ENCODE measurements at places on chromosomes 1 and 21. TPM values are rescaled to one million over a fixed set of nuclear protein-coding genes. Genes with fewer than 3 reads are reported as not detected.

- no peak for DNase-seq
Measured at GRCh38 chr1:3312898-3313575, 141.4 kb upstream of the ARHGEF16 start.

GRCh38 chr1:214377485-214377884 lies 96.5 kb downstream of the SMYD2 start:
- DNase-seq = no peak

GRCh38 chr1:47181095-47181954 lies 8.5 kb downstream of the PDZK1IP1 start:
- DNase-seq = peak; percentile 5

GRCh38 chr1:208202333-208202995 lies 41.7 kb downstream of the PLXNA2 start:
- DNase-seq = no peak

DNA sequence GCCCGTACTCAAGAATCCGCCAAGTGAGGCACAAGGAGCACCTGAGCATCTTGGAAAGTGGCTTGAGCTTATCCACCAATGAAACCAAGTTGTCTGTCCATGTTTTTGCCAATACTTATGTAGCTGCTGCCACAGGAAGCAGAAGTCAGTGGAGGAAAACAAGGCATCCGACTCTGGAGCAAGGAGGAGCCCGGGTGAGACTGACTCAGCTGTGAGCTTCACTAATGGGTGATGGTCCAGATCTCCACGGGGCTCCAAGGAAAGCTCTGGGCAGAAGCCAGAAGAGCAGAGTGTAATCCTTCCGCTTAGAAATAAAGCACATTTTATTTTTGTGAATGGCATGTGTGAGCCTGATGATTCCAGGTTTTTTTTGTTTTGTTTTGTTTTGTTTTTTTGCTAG lies 12.3 kb upstream of the SSR2 start:
- DNase-seq = no peak

DNA sequence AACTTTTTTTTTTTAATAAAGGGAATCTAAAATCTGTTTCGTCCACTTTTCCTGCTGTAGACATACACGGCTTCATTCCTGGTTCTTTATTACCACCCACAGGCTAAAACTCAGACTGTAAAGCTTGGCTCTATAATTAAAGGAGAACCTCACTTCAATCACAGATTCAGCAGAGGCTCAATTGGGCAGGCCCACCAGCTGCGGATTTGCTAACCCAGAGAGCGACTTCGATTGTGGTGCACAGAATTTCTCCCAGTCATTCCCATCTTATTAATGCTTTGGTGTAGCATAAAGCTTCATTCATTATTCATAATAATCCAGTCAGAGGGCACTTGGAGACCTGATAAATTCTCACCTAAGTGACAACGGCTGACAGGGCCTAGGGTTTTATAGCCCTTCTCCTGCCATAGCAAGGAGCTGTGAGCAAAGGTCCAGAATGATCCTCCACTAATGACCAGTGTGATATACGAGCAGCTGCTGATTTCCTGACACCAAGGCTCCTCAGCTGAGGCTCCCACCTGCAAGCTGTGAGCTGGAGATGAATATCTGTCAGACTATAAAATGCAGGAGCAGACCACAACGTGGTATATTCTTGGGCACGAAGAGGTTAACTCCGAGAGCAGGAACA lies 149.0 kb downstream of the ATP6V1G3 start:
- no peak for DNase-seq

DNA sequence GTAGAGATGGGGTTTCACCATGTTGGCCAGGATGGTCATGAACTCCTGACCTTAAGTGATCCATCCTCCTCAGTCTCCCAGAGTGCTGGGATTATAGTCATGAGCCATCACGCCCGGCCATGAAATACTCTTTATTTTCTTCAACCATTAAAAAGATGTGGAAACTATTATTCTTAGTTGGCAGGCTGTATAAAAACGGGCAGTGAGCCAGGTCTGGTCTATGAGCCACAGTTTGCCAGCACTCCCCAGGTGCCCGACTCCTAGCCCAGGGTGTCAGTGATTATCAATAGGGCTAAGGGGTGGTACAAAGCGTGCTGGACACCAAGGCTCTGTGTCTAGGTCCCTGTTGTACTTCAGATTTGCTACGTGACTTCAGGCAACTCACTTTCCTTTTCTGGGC lies 3.7 kb upstream of the TMEM61 start:
- no peak for DNase-seq

DNA sequence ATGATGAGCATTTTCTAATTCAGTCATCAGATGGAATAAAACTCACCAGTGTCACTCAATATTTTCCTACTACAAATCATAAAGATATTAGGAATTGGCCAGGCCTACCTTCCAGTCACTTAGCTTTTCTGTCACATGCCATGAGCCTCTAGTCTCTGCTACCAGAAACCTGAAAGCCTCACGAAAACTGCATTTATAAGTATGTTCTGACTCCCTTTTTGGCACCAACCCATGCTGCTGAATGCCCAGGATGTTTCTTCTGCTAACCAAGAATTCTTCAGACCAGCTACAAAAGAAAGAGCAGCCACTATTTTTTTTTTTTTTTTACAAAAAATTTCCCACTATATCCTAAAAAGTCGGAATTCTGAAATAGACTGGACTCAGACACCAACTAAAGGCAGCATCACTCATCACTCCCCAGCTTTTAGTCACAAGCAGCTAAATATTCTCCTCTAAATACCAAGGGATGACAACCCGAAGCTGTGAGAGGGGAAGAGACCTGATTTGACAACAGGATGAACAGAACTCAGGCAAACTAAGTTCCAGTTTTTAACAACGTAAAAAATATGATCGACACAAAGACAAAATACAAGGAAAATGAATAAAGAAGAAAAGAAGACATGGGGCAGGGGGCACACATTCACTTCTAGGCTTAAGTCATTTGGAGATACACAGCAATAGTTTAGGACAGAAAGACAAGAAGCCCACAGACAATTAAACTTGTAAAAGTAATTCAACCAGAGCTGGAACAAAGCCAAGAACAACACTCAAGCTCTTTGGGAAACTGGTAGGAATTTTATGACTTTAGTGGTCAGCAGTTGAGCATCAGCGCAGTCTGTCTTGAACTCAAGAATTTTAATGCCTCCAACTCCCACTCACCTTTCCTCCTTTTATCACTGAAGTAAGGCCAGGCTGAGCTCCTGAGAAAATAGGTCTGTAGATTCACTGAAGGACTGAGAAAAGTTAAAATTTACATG lies 1.7 kb downstream of the DCAF8 start:
- DNase-seq = peak; percentile 44

- DNase-seq = no peak
Measured at GRCh38 chr1:215198021-215198420, 115.5 kb downstream of the KCNK2 start.

- peak; percentile 75 for DNase-seq
Measured at GRCh38 chr1:234768569-234769283, 158.7 kb upstream of the IRF2BP2 start.

DNA sequence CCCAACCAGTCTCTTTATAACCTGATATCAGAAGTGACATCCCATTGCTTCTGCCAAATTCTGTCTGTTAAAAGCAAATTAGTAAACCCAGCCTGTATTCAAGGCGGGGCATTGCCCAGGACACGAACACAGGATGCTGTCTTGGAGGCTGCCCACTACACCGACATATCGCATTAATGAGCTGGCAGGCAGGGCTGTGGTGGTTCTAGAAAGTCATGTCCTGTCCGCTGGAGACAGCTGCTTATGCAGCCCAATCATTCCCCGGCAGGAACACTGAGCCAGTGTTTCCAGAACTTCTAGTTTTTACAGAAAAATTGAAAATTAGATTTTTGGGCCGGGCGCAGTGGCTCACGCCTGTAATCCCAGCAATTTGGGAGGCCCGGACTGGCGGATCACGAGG lies 19.3 kb downstream of the C1orf167 start:
- DNase-seq = no peak

DNA sequence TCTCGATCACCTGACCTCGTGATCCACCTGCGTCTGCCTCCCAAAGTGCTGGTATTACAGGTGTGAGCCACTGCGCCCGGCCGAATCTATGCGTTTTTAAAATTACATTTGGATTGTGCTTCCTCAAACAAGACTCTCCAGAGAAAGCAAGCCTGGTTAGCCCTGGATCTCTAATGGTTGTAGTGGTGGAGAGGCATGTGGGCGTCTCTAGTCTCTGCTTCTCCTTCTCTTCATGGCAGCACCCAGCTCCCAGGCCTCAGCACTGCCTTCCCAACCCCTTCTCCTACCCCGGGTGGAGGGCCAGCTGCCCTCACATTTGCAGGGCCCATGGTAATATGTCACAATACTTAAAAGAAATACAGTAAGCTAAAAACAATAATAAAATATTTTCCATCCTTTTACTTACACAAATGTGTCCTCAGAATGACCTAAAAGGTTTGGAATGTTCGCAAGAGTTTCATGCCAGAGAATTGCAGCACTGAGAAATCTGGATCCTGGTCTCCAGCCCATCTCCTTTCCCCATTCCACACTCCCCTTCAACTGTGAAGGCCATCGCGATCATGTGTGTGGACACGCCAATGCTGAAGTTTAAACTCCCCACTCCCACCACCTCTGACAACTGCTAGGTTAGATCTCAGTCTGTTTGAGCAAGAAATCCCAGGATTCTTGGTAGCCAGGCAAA lies 7.0 kb downstream of the OR14I1 start:
- DNase-seq = no peak

DNA sequence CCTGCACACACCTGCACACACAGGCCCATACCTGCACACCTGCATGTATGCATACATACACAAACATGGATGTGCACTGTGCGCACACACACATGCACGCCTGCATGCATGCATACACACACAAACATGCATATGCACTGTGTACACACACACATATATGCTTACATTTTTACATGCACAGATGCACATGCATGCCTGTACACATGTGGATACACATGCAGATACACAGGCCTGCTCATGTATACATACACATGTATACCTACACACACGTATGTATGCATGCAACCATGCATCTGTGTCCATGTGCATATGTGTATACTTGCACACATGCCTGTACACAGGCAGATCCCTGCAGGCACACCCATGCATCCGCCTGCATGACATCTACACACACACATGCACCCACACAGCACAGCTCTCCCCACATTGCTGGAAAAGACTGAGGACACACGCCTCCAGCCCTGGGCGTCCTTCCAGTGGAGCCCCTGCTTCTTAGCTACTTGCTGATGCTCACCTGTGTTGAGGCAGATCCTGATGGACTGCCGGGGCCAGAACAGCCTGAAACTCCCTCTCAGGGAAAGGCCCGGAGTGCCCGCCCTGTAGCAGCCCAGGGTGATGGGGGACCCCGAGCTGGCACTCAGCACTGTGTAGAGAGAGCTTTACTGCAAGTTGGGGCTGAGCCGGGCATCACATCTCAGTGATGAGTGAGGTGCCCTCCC lies 28.6 kb downstream of the KRTAP10-1 start:
- DNase-seq = no peak

- no peak for DNase-seq
Measured at GRCh38 chr1:232658386-232658785, 28.5 kb upstream of the SIPA1L2 start.

GRCh38 chr1:61682891-61683290 lies 42.0 kb downstream of the TM2D1 start:
- no peak for DNase-seq

DNA sequence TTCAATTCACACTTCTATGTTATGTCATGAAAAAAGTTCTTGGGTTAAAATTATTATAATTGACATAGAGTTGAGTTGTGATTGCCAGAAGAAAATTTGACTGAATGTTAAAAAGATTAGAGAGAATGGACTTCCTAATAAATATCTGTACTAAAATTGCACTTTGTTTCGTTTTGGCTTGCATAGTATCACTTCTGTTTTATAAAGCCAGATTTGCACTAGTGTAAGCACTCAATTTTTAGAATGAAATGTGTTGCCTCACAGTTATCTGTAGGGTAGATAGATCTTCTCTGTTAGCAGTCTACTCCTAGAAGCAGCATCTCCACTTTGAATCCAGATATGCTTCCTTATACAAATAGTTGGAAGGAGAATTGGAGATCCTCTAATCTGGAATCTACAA lies 95.2 kb upstream of the MPC2 start:
- DNase-seq = no peak

GRCh38 chr1:44048532-44049215 lies 17.4 kb upstream of the SLC6A9 start:
- no peak for DNase-seq

GRCh38 chr1:59025898-59026426 lies 242.1 kb upstream of the JUN start:
- no peak for DNase-seq

- no peak for DNase-seq
Measured at GRCh38 chr21:42298237-42298636, 17.0 kb downstream of the TFF3 start.

- DNase-seq = peak; percentile 7
Measured at GRCh38 chr1:147177611-147178380, 5.5 kb upstream of the PRKAB2 start.

DNA sequence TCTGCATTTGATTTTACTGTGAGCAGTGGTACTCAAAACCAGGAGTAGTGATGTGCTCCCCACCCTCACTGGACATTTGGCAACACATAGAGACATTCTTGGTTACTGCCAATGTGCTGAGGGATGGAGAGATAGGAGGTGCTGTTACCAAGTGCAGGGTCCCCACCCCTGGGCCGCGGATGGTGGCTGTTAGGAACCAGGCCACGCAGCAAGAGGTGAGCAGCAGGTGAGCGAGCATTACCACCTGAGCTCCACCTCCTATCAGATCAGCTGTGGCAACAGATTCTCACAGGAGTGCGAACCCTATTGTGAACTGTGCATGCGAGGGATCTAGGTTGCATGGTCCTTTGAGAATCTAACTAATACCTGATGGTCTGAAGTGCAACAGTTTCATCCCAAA lies 95.7 kb downstream of the AKT3 start:
- DNase-seq = no peak

DNA sequence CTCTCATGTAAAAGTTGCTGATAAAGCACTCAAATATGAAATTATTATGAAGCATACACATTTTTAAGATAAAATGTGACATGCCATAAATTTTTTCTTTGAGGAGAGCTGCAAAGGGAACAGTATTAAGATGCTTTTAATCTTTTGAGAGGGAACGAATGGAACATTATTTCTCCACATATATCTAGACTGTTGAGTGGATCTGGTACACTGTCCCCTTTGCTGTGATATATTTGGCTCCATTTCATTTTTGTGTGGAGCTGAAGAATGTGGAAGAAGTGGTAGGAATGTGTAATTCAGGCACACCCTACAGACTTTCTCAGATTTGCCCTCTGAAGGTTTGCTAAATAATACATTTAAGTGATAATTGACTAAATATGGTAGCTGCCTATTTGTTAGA lies 31.7 kb downstream of the PGM1 start:
- no peak for DNase-seq

DNA sequence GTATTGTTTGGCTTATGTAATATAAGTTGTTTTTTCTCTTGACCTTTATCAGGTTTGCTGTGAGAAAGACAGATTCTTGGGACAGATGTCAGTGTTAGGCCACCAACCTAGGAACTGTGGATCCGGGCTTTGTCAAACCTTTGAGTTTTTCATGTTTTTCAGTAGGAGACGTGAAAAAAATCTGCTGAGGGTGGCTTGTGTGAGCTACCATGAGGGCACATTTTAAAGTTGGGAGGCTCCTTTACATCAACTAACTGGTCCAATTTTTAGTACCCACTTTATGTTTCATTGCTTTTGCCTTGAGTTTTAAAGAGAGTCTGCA lies 801 bp downstream of the RPS6KC1 start:
- no peak for DNase-seq

SELP gene
- total RNA-seq = 1.5 TPM

LAMB3 gene
- total RNA-seq = 1.2 TPM

ITGB2 gene
- total RNA-seq = 1,223 TPM

CHIA gene
- not detected for total RNA-seq

RGL1 gene
- total RNA-seq = 0.16 TPM
